ENCODE measurements at places on chromosomes 7 and 10. TPM values are rescaled to one million over a fixed set of nuclear protein-coding genes. Genes with fewer than 3 reads are reported as not detected.

DNA sequence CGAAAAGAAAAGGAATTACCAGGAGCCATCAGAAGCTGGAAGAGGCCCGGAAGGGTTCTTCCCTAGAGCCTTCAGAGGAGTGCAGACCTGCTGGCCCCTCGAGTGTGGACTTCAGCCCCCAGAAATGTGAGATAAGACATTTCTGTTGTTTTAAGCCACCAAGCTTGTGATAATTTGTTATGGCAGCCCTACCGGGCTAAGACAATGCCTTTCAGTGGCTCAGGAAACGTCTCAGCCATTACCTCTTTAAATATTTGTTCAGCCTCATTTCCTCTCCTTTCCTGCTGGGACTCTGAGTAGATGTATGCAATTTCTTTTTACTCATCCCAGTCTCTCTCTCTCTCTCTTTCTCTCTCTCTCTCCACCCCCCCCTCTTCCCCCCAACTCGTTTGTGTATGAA lies 174.7 kb upstream of the GRB10 start:
- H3K36me3 ChIP-seq, result no peaks in the 10 kb centered on the region
- 0 out of 2 replicates have a peak, but pooled peaks cover 2% of the 10 kb centered on the region for H3K27me3 ChIP-seq
- H3K4me3 ChIP-seq, result no peak overlapping the region

DNA sequence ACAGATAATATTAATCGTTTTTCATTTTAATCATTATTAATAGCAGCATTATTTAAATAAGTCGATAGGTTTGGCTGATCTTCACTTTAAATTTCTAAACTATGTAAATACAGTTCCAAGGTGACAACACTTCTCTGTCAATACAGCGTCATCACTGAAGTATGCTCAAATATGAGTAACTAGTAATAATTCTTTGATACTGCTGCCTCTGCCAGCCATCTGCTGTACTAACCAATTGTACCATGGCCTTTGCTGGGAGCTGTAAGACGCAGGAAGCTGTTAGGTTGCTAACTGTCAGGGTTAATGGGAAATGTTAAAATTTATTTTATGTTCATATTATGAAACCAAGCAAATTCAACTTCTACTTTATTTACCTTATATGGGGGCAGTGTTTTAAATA lies 1650.5 kb upstream of the LRRTM3 start:
- no peak overlapping the region for H3K27ac ChIP-seq
- no peaks in the 10 kb centered on the region for H3K27me3 ChIP-seq
- H3K4me1 ChIP-seq, result no peaks in the 10 kb centered on the region
- H3K36me3 ChIP-seq, result no peaks in the 10 kb centered on the region

The MKX gene
- not detected for total RNA-seq

GRCh38 chr10:114375047-114375446 lies 29.3 kb downstream of the AFAP1L2 start:
- H3K36me3 ChIP-seq, result no peaks in the 10 kb centered on the region
- H3K27ac ChIP-seq, result no peak overlapping the region
- peaks cover 60% of the 10 kb centered on the region for H3K4me1 ChIP-seq
- no peaks in the 10 kb centered on the region for H3K27me3 ChIP-seq
- H3K4me3 ChIP-seq, result no peak overlapping the region

DNA sequence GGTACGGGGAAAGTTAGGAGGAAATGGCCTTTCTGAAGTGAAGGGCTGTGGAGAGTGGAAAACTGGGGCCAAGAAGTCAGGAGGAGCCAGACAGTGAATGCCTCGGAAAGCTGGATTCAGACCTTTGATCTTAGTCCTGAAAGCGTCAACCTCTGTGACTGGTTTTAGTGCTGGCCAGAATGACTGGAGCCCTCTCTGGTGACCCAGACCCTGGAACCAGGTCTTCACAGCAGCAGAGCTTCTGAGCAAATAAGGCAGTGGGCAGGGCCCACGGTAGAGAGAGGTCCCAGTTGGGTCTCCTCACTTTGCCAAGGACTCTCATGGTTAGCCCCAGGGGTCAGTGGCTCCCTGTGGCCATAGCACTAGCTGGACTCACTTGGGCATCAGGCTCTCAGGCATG lies 157.7 kb upstream of the EEPD1 start:
- H3K27ac ChIP-seq, result peak overlapping the region; percentile 5
- no peak for DNase-seq
- H3K4me3 ChIP-seq, result no peak overlapping the region
- no peaks in the 10 kb centered on the region for H3K27me3 ChIP-seq
- no peaks in the 10 kb centered on the region for H3K36me3 ChIP-seq

DNA sequence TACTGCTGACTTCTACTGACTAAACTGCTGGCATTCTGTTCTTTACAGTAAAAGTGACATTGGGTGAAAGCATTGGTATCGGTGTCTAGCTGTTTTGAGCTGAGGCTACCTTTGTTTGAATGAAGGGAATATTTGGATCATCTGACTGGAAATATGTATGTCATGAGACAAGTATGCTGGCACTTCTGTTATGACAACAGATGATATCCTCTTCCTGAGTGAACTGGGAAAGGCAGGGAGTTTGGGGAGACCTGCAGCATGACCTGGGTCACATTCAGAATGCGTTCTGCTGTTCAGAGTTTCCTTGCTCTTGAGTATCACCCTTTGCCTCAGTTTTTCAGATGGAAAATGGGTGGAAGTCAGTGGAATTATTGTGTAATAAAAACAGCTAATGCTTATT lies 81.8 kb downstream of the PLCE1 start:
- no peak overlapping the region for H3K4me3 ChIP-seq
- H3K36me3 ChIP-seq, result no peaks in the 10 kb centered on the region
- H3K27me3 ChIP-seq, result no peaks in the 10 kb centered on the region
- no peak for DNase-seq
- peaks cover 24% of the 10 kb centered on the region for H3K4me1 ChIP-seq
- H3K27ac ChIP-seq, result peak overlapping the region; percentile 25

DNA sequence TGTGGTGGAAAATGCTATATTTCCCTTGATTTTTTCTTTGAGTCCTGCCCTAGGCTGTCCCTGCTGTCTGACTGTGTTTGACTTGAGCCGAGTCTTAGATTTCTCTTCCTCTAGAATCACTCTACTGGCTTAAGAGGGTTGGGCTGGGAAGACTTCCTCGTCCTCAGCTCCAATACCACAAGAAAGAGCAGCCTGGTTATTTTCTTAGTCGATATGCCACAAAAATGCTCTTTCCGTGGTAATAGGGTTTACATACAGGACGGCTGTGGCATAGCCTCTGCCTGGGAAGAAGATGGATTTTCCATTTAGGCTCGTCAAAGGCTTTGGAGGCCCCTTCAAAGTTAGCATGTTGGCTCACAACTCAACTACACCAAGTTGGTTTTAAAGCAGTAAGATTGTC lies 212.0 kb upstream of the IGFBP3 start:
- DNase-seq, result no peak
- no peaks in the 10 kb centered on the region for H3K27me3 ChIP-seq
- H3K27ac ChIP-seq, result no peak overlapping the region

DNA sequence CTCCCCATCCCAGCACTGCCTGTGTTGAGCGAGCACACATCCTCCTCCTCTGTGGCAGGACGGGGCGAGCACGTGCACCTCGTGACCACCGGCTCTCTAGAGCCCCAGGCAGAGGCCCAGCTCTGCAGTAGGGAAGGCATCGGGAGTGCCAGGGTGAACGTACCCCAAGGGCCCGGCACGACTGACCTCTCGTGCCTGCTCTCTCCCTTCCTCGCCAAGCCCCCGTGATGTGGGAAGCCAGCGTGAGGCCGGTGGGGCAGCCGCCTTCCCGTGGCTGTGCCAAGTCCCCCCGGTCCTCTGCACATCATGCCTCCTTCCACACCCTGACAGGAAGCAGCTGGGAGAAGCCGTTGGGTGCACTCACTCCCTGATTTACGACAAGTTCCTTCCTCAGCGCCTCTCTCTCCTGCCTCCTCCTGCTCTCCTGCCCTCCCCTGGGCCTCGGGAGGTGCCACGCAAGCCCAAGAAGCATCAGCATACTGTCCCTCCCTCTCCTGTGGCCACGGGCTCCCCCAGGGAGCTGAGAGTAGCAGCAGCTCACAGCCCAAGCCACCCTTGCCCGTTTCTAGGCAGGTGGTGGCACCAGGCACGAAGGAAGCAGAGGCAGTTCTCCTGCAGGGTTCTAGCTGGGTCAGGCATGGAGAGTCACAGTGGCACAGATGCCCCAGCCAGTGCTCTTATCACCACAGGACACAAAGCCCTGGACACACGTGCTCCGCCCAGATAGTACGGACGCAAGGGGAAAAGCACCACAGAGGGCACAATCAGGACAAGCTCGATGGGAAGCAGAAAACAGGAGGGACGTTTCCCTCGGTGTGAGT lies 47.0 kb downstream of the AMZ1 start:
- no peak overlapping the region for H3K4me3 ChIP-seq
- no peaks in the 10 kb centered on the region for H3K27me3 ChIP-seq
- DNase-seq, result no peak
- H3K4me1 ChIP-seq, result peaks cover 9% of the 10 kb centered on the region
- no peak overlapping the region for H3K27ac ChIP-seq
- 0 out of 2 replicates have a peak, but pooled peaks cover 3% of the 10 kb centered on the region for H3K36me3 ChIP-seq

The H2BK1 gene
- not detected for total RNA-seq

GRCh38 chr7:105636982-105637381 lies 55.7 kb upstream of the EFCAB10 start:
- no peaks in the 10 kb centered on the region for H3K4me1 ChIP-seq
- no peaks in the 10 kb centered on the region for H3K27me3 ChIP-seq
- H3K36me3 ChIP-seq, result no peaks in the 10 kb centered on the region

The PRRT4 gene
- total RNA-seq, result 0.77 TPM

DNA sequence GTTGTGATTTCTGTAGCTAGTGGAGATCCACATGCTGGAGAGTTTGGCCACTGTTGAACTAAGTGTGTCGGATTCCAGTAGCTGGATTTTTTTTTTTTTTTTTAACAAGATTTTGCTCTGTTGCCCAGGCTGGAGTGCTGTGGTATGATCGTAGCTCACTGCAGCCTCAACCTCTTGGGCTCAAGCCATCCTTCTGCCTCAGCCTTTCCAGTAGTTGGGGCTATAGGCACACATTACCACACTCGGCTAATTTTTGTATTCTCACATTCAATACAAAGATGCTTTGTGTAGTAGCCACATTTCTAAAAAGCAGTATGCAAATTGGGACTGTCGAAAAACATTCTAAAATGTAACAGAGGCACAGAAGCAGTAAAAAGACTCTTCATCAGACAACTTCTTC lies 63.5 kb downstream of the RABGEF1 start:
- DNase-seq, result no peak
- no peak overlapping the region for H3K4me3 ChIP-seq
- H3K36me3 ChIP-seq, result peaks cover 11% of the 10 kb centered on the region
- no peaks in the 10 kb centered on the region for H3K27me3 ChIP-seq

DNA sequence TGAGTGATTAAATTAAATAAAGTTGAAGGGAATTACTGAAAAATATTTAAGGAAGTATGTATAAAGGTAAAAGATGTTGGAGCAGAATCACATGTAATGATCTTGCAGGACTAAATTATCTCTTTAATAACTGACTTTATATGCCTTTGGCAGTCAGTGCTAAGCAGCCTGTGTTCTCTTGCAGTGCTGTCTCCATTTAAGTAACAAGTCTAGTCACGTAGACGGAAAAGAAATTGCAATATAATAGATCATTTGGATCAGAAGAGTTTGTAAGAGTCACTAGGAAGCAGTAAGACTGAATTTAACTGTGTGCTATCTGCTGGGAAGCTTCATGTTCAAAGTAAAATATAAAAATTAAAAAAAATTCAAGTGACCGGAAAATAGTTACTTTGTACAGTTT lies 21.4 kb downstream of the BZW2 start:
- peak overlapping the region; percentile 65 for H3K27ac ChIP-seq
- H3K4me3 ChIP-seq, result no peak overlapping the region
- peaks cover 16% of the 10 kb centered on the region for H3K4me1 ChIP-seq

GRCh38 chr7:36208426-36208825 lies 55.4 kb downstream of the EEPD1 start:
- peak overlapping the region; percentile 78 for H3K27ac ChIP-seq
- no peaks in the 10 kb centered on the region for H3K27me3 ChIP-seq
- DNase-seq, result no peak
- no peaks in the 10 kb centered on the region for H3K36me3 ChIP-seq
- peaks cover 66% of the 10 kb centered on the region for H3K4me1 ChIP-seq

GRCh38 chr10:86079088-86079487 lies 287.5 kb downstream of the GRID1 start:
- H3K36me3 ChIP-seq, result no peaks in the 10 kb centered on the region
- H3K4me3 ChIP-seq, result no peak overlapping the region
- no peak for DNase-seq
- H3K27ac ChIP-seq, result no peak overlapping the region
- no peaks in the 10 kb centered on the region for H3K4me1 ChIP-seq

DNA sequence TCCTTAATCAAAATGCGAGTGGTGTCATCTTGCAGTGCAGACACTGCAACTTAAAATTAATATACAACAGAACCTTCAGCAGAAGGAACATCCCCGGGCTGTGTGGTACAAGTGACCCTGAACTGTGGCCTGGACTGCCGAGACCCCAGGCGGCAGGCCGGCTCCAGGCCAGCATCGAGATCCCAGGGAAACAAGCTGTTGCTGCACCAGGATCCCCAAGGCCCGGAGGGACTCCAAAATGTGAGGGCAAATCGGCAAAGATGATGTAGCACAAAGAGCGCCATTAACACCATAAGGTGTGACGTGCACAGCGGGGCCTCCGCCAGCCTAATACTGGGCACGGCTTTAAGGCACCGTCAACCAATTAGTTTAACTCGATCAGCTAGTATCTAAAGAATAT lies 73.9 kb downstream of the EBF3 start:
- H3K4me1 ChIP-seq, result no peaks in the 10 kb centered on the region
- peaks cover 2% of the 10 kb centered on the region for H3K27me3 ChIP-seq
- no peak overlapping the region for H3K27ac ChIP-seq
- DNase-seq, result no peak

The PKD1L1 gene
- 2.2 TPM for total RNA-seq

DNA sequence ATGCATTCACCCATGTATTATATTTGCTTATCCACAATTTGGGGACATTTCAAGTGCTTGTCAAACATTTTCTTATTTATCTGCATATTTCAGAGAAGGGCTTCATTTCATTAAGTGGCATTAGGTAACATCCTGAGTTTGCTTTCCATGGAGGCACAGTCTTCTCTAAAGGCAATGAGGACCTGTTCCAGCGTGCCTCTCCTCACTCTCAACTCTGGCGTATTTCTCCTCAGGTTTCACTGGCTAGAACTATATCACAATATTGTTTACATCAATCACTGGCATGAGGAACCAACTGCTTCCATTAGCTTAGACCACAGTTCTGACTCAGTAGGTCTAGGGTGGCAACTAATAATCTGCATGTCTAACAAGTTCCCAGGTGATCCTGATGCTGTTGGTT lies 177.2 kb downstream of the TAX1BP1 start:
- no peak overlapping the region for H3K4me3 ChIP-seq
- peaks cover 18% of the 10 kb centered on the region for H3K4me1 ChIP-seq
- DNase-seq, result no peak

The C10orf62 gene
- not detected for total RNA-seq

- no peak overlapping the region for H3K27ac ChIP-seq
- H3K4me3 ChIP-seq, result no peak overlapping the region
- no peaks in the 10 kb centered on the region for H3K27me3 ChIP-seq
- no peak for DNase-seq
Measured at GRCh38 chr10:103519798-103520197, 26.3 kb downstream of the NEURL1 start.
